ENCODE measurements at places on chromosomes 5 and 9. TPM values are rescaled to one million over a fixed set of nuclear protein-coding genes. Genes with fewer than 3 reads are reported as not detected.

Gene HRCT1
- 3.3 TPM for total RNA-seq

Gene BTNL3
- total RNA-seq: not detected

Gene UBLCP1
- total RNA-seq: 16.3 TPM

Gene PGM5
- not detected for total RNA-seq

Gene RXRA
- total RNA-seq: 29.4 TPM

Gene SCGB3A2
- not detected for total RNA-seq

Gene SHISAL2B
- total RNA-seq: not detected

Gene GRM6
- not detected for total RNA-seq

Gene TAF11L10
- total RNA-seq: not detected

Gene SPINK4
- total RNA-seq: not detected

Gene INSL6
- not detected for total RNA-seq

Gene ZFP2
- total RNA-seq: 1.1 TPM

Gene DNAJB5
- 17.2 TPM for total RNA-seq

Gene WDR31
- total RNA-seq: 1.8 TPM

Gene TRIM52
- 1.3 TPM for total RNA-seq

Measured in mesangial cell (primary cell).